ENCODE measurements at places on chromosomes 6 and 20. TPM values are rescaled to one million over a fixed set of nuclear protein-coding genes. Genes with fewer than 3 reads are reported as not detected.
A peak's percentile ranks its signal among the peaks of the same experiment; 100 is the strongest.

The VIP gene
- total RNA-seq, result not detected

DNA sequence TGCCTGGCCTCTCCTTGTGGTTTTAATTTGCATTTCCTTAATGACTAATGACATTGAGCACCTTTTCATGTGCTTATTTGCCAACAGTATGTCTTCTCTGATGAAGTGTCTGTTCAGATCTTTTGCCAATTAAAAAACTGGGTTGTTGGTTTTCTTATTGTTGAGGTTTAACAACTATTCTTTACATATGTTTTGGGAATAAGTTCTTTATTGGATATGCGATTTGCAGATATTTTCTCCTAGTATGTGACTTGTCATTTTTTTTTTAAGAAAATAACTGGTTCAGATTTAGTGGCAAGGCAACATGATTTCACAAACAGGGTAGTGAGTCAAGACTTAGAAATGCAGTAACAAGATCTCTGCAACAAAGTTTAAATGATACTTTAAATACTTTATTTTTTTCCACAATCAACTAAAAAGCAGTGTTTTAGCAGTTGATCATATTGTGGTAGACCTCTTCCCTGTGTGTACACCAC, 67.8 kb downstream of the TIAM2 start:
- no peak for DNase-seq

DNA sequence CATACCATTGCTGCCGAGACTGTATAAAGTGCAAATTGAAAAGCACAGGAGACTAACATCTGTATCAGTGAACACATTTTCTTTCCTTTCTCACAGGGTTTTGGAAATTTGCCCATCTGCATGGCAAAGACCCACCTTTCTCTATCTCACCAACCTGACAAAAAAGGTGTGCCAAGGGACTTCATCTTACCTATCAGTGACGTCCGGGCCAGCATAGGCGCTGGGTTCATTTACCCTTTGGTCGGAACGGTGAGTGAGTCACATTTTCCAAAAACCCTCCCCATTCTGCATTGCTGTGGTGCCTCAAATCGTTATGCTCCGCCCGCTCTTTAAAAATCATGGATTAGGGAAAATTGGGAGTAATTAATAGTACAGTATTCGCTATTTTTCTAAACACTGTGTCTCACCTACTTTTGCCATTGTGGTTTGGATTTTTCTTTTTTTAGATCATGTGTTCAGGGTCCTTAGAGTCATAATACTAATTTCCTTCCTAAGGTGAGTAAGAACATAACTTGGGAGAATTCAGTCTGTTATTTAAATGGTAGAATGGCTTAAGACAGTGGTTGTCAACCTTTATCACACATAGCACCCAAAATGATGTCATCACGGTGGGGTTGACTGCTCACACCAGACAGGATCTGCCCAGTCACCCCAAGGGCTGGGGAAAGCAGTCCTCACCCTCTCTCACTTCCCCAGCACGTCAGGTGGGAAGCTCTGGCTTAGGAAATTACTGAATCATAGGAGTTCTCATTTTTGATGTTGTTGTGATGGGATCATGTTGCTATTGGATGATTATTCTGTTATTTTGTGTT, 171.6 kb downstream of the MTHFD1L start:
- no peak for DNase-seq

The OR2B6 gene
- not detected for total RNA-seq

DNA sequence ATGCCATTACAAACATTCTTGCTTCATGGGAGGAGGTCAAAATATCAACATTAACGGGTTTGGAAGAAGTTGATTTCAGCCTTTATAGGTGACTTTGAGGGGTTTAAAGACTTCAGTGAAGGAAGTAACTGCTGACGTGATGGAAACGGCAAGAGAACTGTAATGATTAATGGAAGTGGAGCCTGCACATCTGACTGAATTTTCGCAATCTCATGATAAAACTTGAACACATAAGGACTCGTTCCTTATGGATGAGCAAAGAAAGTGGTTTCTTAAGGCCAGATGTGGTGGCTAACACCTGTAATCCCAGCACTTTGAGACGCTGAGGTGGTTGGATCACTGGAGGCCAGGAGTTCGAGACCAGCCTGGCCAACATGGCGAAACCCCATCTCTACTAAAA, 226.1 kb downstream of the BCAS1 start:
- no peak for DNase-seq

DNA sequence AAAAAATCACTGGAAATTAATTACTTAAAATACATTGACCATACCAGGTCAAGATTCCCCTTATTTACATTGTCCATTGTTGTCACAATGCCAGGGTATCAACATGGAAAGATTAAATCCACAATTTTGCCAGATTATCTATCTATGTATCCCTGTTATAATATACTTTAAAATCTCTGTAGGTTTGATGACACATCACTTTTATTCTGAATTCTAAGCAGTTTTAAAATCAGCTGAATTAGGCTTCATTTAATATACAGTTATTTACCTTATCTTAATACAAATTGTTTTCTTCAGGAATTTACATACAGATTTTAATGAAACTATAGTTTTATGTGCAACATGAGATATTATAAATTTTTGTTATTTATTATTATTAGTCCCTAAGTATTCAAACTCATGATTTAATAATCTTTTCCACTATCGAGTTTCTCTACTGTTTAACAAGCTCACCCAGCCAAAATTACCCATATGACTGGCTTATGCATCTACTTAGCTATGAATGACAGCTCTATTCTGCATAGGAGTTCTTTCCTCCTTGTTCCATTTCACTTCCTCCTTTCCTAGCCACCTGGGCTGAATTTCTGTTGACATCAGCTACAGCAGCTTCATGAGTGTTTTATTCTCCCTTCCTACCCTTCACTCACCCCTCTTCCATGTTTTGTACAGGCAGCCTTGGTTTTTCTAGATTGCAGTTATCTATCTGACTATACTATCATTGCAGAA, 654.2 kb upstream of the MAP3K7 start:
- DNase-seq, result no peak

- DNase-seq, result no peak
Measured at GRCh38 chr20:22473293-22473692, 111.1 kb downstream of the FOXA2 start.

DNA sequence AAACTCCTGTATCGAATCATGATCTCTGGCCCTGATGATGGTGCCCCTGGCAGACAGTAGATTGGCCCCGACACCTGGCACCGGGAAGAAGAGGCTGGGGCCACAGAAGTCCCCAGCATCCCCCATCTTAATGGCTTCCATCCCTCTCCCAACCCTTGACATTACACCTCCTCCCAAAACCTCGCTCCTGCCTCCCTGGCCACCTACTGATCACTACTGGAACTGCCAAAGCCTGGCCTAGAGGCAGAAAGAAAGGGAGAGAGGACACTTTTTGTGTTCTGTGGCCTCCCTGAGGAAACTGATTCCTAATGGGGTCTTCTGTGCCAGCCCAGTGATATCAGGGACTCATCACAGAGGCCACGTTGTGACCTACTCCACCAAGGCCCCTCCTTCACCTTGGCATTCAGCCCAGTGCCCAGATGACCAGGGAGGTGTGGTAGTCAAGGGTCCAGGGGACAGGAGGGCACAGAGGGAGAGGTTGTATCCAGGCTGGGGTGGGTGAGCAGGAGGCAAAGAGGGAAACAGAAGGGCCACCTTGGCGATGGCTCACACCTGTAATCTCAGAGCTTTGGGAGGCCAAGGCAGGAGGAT, 6.1 kb downstream of the C20orf173 start:
- no peak for DNase-seq

GRCh38 chr6:35449287-35449881, 2.8 kb upstream of the FANCE start:
- DNase-seq, result peak; percentile 22

GRCh38 chr20:54267483-54268003, 59.7 kb downstream of the PFDN4 start:
- no peak for DNase-seq

- no peak for DNase-seq
Measured at GRCh38 chr6:111603040-111603439, 2.6 kb downstream of the TRAF3IP2 start.

DNA sequence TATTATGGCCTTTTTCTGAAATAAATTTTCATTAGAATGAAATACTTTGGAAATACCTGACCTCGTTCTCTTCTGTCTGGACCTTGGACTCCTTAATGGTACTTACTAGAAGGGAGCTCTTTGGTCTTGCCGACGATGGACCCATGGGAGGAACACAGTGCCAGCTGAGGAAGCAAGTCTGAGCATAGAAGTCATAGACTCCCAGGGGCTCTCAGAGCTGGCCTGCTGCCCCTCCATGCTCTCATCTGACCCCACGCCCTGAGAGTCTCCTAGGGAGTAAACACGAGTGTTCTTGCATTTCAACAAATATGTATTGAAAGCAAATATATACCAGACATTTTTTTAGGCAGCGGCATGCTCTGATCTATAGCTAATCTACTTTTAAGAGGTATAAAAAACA, 87.8 kb downstream of the PLEKHG1 start:
- DNase-seq, result no peak

- DNase-seq, result no peak
Measured at GRCh38 chr6:15109338-15110090, 136.4 kb upstream of the JARID2 start.

- no peak for DNase-seq
Measured at GRCh38 chr20:57922083-57922482, 212.3 kb upstream of the PMEPA1 start.

GRCh38 chr6:30864325-30864724, 20.0 kb upstream of the DDR1 start:
- DNase-seq, result no peak

The SEMG1 gene
- not detected for total RNA-seq

The PDE7B gene
- 1.5 TPM for total RNA-seq

- no peak for DNase-seq
Measured at GRCh38 chr20:8267009-8267408, 134.9 kb downstream of the PLCB1 start.

- DNase-seq, result no peak
Measured at GRCh38 chr6:19327241-19327640, 509.9 kb upstream of the ID4 start.

- no peak for DNase-seq
Measured at GRCh38 chr6:84791233-84791632, 26.8 kb upstream of the TBX18 start.

DNA sequence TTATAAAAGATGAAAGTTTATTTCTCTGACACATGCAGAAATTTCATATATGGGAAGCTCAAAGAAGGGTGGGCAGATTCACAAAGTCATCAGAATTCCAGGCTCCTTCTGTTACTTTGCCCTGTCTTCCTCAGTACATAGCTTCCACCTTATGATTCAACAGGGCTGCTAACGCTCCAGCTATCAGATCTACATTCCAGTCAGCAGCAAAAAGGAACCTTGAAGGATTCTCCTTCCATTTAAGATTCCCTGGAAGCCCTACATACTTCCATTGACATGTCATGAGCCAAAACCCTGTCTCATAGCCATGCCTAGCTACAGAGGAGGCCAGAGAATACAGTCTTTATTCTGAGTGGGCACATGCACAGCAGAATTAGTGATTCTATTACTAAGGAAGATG, 103.3 kb downstream of the NCR2 start:
- DNase-seq, result no peak

GRCh38 chr6:782141-782540, 89.2 kb upstream of the EXOC2 start:
- no peak for DNase-seq

The PTCRA gene
- not detected for total RNA-seq

The IP6K3 gene
- total RNA-seq, result not detected

DNA sequence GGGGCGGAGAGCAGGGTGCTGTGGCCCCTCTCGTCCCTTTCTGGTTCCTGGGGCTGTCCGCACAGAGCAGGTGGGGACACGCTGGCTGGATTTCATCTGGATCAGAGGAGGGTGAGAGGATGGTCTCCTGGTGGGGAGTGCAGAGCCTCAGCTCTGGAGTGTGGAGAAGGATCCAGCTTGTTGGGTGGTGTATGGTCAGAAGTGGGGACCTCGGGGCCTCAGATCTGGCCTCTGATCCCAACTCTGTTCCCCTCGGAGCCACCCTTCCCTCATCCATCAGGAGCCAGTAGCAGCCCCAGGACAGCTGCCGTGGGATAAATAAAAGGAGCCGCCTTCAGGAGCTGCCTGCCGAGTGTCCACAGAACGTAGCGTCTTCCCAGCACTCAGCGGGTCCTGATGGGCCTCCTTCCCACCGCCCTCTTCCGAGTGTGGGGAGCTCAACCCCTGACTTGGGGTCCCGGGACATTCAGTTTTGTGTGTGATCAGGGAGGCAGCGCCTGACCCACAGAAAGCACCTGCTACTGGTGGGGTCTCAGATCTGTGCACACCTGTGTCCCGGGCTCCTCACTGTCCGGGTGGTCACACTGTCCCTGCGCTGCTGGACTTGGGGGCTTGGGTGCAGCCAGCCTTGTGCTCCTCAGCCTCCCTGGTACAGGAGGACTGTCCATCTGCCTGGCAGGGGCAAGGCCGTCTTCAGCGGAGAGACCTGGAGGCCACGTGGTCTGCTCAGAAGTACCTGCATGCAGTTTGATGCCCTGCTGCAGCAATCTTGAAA, 25.4 kb upstream of the BHLHE23 start:
- DNase-seq, result no peak

- DNase-seq, result no peak
Measured at GRCh38 chr6:7108964-7109836, 1.4 kb downstream of the RREB1 start.

The LY6G5B gene
- total RNA-seq, result 29.7 TPM

The EPHA7 gene
- not detected for total RNA-seq

The ANKRD66 gene
- total RNA-seq, result not detected

The RTEL1 gene
- total RNA-seq, result 30.7 TPM

- DNase-seq, result no peak
Measured at GRCh38 chr6:45732731-45733130, 282.9 kb downstream of the CLIC5 start.

DNA sequence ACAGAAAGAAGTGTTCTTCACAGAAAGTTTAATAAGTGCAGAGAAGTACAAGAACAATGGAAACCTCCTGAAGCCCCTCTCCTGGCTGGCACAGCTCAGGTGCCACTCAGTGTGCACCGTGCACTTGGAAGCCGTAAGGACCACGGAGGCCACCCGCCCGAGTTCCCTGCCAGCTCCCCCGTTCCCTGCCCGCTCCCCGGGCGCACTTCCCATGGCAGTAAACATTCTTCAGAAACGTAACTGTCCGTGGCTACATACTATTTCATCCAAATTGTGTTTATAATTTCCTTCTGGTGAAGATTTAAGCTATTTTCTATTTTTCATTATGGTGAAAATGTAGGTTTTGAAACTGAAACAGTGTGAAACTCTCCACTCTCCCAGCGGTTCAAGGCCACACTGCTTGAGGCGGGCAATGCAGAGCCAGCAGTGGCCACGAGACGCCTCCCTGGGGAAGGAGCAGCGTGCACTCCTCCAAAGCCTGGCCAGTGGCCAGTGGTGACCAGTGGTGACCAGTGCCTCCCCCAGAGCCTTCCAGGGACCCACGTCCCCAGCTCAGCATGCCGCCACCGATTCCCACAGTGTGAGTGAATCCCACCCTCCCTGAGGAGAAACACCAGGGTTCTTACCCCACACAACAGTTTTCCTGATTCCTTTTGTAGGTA, 46.4 kb downstream of the TAF4 start:
- DNase-seq, result no peak

The ZSCAN9 gene
- total RNA-seq, result 2.4 TPM

The METTL24 gene
- not detected for total RNA-seq

GRCh38 chr6:124798942-124799496, 163.2 kb upstream of the RNF217 start:
- DNase-seq, result no peak

- no peak for DNase-seq
Measured at GRCh38 chr6:53717566-53717965, 52.0 kb upstream of the KLHL31 start.

- DNase-seq, result no peak
Measured at GRCh38 chr6:67971812-67972211, 663.3 kb upstream of the ADGRB3 start.

The PDSS2 gene
- 13.6 TPM for total RNA-seq

Data from T-cell (primary cell).